ENCODE measurements at places on chromosomes 2 and 18.

DNA sequence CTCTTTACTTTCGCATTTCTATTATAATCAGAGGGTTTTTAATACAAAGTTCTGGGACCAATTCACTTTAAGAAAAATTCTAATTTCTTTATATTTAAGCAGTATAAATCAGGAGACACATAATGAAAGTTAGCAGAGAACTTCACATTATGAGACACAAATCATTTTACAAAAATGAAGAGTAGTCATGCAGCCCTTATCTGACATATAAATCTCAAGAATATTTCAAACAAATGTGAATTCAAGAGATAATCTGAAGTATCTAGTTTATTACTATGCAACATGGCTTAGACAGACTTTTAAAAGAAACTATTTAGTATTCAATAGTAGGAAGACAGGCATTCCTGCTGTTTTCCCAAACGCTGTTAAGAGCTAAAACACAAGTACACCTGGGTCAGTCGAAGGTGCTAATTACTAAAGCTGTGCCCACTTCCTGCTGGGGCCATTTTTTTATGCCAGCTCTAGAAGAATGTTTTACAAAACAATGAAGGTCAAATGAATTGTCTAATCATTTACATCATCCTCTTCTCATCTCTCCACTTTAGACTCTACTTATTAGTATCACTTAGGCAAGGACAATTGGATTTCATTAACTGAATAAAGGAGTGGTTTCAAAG, 40.2 kb downstream of the CWC22 start:
- no peak for DNase-seq

GRCh38 chr2:216849987-216850386, 9.9 kb downstream of the TNP1 start:
- peak; percentile 69 for DNase-seq

DNA sequence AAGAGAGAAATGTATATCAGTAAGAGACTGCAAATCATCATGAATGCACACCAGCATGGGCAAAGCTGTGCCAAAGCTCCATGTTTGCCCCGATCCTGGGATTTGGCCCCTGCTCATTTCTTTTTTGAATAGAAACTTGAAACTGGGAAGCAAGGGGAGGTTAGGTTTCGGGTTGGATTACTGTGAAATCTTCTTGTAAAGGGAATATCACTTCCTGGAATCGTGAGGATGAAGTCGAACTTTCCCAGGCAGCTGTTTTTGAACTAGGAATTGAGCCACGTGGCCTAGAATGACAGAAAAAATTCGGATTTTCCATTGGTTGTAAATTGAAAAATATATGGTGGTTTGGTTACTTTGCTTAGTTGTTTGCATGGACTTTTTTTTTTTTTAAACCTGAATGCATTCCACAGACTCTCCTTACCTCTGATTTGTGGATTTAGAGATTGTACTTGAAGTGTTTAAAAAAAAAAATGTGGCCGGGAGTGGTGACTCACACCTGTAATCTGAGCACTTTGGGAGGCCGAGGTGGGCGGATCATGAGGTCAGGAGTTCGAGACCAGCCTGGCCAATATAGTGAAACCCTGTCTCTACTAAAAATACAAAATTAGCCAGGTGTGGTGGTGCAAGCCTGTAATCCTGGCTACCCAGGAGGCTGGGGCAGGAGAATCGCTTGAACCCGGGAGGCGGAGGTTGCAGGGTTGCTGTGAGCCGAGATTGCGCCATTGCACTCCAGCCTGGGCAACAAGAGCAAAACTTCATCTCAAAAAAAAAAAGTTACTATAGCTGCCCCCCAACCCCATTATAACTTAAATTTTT, 32.1 kb downstream of the GRHL1 start:
- DNase-seq, result no peak

DNA sequence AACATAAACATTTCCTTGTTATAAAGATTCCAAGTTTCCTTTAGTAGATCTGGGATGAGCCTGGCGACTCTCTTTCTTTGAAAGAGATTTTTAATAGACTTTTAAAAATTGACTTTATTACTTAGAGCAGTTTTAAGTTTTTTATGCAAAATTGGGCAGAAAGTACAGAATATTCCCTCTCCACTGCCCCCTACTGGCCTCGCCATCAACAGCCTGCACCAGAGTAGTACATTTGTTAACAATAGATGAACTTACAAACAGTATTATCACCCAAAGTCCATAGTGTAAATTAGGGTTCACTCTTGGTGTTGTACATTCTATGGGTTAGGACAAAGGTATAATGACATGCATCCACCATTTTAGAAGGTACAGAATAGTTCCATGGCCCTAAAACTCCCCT, 3.9 kb downstream of the MAP3K19 start:
- no peak for DNase-seq
